Naive thymus-derived CD4-positive, alpha-beta T cell (primary cell): ENCODE measurements at places on chromosomes 1 and 21. TPM values are rescaled to one million over a fixed set of nuclear protein-coding genes. Genes with fewer than 3 reads are reported as not detected.

The OLIG1 gene
- total RNA-seq: not detected in 2 replicates

The ZBTB8OS gene
- total RNA-seq: 39.6 TPM

GRCh38 chr1:22051607-22052114, 848 bp upstream of the CDC42 start:
- no peaks in the 10 kb centered on the region for H3K27me3 ChIP-seq
- DNase-seq: no peak
- H3K4me3 ChIP-seq: peak overlapping the region; percentile 74
- peak overlapping the region; percentile 98 for H3K27ac ChIP-seq
- H3K4me1 ChIP-seq: peaks cover 38% of the 10 kb centered on the region

The ZNF670 gene
- total RNA-seq: 4.0 TPM

The LMOD1 gene
- not detected for total RNA-seq

DNA sequence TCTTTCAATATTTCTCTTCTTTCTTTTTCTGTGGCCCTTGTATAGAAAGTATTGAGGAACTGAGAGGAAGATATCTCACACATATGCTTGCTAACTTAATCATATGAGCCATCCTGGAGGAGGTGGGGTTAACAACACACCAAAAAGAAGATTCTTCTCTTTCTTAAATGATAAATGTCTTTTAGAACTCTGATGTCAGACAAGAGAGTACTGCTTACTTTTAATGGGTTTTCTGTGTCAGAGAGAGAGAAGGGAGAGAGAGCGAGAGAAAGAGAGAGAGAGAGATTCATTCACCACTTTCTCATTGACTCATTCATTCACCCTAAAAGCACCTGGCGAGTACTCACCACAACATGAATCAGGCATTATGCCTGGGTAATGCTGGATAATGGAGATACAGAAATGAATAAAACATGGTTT, 250.3 kb upstream of the SGIP1 start:
- no peak overlapping the region for H3K4me3 ChIP-seq
- peaks cover 49% of the 10 kb centered on the region for H3K4me1 ChIP-seq
- no peak overlapping the region for H3K27ac ChIP-seq
- H3K27me3 ChIP-seq: no peaks in the 10 kb centered on the region
- no peaks in the 10 kb centered on the region for H3K36me3 ChIP-seq
- DNase-seq: no peak

GRCh38 chr1:31159323-31159722, 80.4 kb downstream of the NKAIN1 start:
- no peaks in the 10 kb centered on the region for H3K36me3 ChIP-seq
- H3K27me3 ChIP-seq: no peaks in the 10 kb centered on the region
- peaks cover 5% of the 10 kb centered on the region for H3K4me1 ChIP-seq
- DNase-seq: no peak

DNA sequence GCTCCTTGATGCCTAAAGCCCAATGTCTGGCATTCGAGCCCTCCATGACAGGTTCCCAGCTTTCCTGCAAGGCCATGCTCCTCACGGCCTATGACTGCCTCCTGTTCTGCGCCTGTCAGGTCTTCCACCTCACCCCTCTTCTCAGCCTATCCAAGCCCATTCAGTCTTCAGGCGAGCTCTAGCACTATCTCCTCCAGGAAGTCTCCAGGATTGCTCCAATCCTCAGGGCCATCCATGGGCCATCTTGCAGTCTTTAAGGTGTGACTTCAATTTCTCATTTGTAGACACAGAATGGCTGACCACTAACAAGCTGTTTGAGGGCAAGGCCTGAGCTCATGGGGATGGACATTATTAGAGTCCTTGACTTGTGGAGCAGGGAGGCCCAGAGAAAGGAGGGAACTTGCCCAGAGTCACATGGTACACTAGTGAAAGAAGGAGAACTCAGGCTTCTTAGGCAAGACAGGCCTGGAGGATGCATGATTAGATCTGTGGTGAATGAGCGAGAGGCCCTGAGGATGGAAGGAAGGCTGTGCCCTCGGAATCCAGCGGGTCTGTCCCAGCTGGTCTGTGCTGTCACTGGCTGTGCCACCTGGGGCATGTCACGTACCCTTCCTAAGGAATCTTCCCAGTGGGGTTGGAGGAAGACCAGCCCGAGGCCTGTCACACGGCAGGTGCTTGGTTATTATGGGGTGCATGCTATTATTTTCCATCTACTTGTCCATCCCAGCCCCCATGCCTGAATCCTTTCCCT, 1.2 kb upstream of the ACOT11 start:
- no peaks in the 10 kb centered on the region for H3K27me3 ChIP-seq
- no peak for DNase-seq
- peaks cover under 1% of the 10 kb centered on the region for H3K4me1 ChIP-seq
- H3K27ac ChIP-seq: no peak overlapping the region

- DNase-seq: peak; percentile 38
- no peak overlapping the region for H3K27ac ChIP-seq
- H3K4me3 ChIP-seq: peak overlapping the region; percentile 51
- peaks cover 28% of the 10 kb centered on the region for H3K27me3 ChIP-seq
Observed at GRCh38 chr1:155081472-155082300, 3.0 kb downstream of the EFNA3 start.

GRCh38 chr1:22297999-22298398, 153.7 kb upstream of the ZBTB40 start:
- DNase-seq: no peak
- H3K4me1 ChIP-seq: no peaks in the 10 kb centered on the region
- peaks cover 9% of the 10 kb centered on the region for H3K27me3 ChIP-seq
- no peaks in the 10 kb centered on the region for H3K36me3 ChIP-seq
- H3K4me3 ChIP-seq: no peak overlapping the region

GRCh38 chr1:1759456-1760344, 18.6 kb downstream of the NADK start:
- no peaks in the 10 kb centered on the region for H3K4me1 ChIP-seq
- H3K4me3 ChIP-seq: no peak overlapping the region
- peaks cover 14% of the 10 kb centered on the region for H3K36me3 ChIP-seq
- H3K27me3 ChIP-seq: no peaks in the 10 kb centered on the region

The AGBL4 gene
- not detected for total RNA-seq

DNA sequence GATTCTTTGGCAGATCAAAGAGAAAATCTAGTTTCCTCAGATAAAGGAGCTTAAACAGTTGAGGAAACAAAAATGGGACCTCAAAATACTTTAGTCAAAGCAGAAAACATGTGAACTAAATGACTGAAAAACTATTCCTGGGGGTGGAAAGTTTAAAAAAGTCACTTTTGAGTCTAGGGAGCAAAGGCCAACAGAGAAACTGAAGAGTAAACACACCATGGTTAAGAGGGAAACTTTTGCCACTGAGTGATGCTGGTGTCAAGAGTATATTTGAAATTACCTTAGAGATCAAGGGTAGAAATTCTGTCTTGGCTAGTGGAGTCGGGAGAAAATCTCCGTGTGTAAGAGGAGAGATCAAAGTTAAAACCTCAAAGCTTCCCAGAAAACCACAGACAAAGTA, 501.2 kb upstream of the ADGRL4 start:
- no peak overlapping the region for H3K27ac ChIP-seq
- no peaks in the 10 kb centered on the region for H3K27me3 ChIP-seq
- no peaks in the 10 kb centered on the region for H3K36me3 ChIP-seq
- no peaks in the 10 kb centered on the region for H3K4me1 ChIP-seq
- H3K4me3 ChIP-seq: no peak overlapping the region

- H3K27me3 ChIP-seq: no peaks in the 10 kb centered on the region
- no peak for DNase-seq
- no peak overlapping the region for H3K4me3 ChIP-seq
Observed at GRCh38 chr21:35478161-35479064, 429.3 kb upstream of the RUNX1 start.

DNA sequence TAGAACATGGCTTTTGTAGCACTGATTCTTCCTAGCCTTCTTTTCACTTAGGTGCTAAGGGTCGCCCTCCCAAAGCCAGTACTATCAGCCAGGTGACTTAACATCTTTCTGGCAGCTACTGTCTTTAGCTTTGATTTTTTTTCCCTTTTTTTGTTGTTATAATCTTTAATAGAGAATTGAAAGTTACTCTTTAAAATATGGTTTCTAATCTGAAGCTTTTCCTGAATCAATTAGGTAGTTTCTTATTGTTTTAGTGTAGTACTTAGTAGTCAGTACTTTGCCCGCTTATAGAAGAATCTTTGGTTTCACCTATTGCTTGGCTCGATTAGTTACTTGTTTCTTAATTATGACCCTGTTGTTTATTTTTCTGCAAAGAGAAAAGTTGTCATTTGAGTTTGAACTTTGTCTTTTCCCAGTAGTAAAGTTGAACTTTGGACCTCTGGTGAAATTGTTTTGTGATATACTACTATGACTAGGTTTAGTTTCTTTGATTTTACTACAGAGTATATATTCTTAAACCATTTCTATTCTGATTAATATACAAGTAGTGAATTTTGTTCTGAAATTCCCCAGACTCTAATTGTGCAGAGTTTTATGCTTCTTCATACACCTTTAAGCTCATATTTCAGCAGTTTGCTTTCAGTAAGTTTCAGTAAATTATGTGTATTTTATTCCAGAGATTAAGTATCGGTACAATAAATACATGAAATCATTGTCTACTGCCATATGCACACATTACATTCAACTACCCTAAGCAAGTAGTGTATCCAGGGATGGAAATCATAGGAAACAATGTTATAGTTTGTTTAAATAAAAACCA, 3.9 kb downstream of the MAGI3 start:
- no peaks in the 10 kb centered on the region for H3K4me1 ChIP-seq
- H3K27me3 ChIP-seq: no peaks in the 10 kb centered on the region
- no peak for DNase-seq
- no peaks in the 10 kb centered on the region for H3K36me3 ChIP-seq
- no peak overlapping the region for H3K27ac ChIP-seq
- no peak overlapping the region for H3K4me3 ChIP-seq

- DNase-seq: no peak
- H3K27me3 ChIP-seq: no peaks in the 10 kb centered on the region
- H3K4me3 ChIP-seq: no peak overlapping the region
- no peaks in the 10 kb centered on the region for H3K36me3 ChIP-seq
- no peak overlapping the region for H3K27ac ChIP-seq
Observed at GRCh38 chr21:32544697-32545096, 40.6 kb downstream of the TCP10L start.

- peaks cover 15% of the 10 kb centered on the region for H3K4me1 ChIP-seq
- H3K27me3 ChIP-seq: no peaks in the 10 kb centered on the region
- peak; percentile 29 for DNase-seq
- no peaks in the 10 kb centered on the region for H3K36me3 ChIP-seq
- H3K4me3 ChIP-seq: no peak overlapping the region
Observed at GRCh38 chr1:19710825-19711611, 46.3 kb downstream of the HTR6 start.

The CA6 gene
- 0.54 TPM for total RNA-seq

DNA sequence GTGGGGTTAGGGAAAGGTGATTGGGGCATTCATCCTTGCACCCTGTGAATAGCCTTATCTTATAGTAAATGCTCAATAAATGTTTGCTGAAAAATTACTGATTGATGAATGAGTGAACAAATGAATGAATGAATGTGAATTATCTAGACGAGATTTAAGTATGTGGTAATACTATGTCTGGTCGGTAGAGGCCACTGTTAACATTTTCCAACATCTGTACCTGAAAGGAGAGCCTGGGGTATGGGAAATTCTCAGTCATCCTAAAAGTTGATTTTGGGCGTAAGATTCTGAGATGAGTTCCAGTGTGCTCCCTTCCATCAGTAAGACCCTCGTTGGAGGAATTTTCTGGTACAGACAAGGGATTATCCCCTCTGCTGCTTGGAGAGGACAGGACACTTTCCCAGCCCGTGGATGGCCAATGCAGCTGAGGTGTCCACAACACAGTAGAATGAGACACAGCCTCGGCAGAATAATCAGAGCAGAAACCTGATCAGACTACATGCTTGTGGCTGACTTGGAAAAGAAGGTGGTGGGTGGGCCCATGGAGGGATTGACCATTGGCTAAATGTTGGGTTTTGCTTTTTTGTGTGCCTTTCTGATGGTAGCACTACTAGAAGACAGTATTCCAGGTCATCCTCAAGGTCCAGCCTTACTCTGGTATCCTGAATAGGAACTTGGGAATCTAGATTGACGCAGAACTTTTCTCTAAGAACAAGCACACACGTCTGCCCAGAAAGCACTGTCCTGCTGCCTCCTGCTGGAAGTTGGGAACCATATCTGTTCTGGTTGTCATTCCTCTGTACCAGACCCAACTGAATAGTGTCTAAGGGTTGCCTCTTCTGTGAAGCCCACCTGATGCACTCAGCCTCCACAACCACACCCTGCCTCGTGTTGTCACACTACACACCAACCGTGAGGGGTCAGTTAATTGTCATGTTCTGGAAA, 262.0 kb downstream of the TNR start:
- no peak for DNase-seq
- no peak overlapping the region for H3K27ac ChIP-seq
- H3K4me3 ChIP-seq: no peak overlapping the region
- H3K4me1 ChIP-seq: no peaks in the 10 kb centered on the region
- H3K27me3 ChIP-seq: no peaks in the 10 kb centered on the region

DNA sequence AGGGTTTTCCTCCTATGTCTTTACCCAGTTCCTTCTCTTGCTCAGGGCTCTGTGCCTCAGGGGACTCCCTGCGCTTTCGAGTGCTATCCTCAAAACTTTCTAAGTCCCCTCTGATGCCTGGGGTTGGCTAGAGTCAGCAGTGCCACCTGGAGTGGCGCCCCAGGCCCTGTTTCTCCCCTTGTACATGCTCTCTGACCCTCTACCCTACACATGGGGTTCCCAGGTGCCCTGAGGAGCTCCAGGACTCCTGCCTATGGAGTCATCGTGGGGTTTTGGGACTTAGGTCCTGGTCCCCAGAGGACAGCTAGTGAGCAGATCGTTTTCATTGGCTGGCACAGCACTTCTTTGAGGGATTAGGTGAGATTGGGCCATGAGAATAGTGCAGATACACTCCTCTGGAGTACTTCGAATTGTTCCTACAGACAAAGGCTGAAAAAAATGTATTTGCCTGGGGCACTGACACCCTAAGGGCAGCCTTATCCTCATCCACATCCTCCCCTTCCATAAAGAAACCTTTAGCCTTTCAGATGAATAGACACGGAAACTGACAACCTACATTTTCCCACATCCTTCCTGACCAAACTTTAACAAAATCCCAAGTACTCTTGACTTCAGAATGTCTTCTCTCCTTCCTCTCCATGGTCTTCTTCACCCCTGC, 41.5 kb downstream of the LGR6 start:
- H3K4me1 ChIP-seq: no peaks in the 10 kb centered on the region
- H3K4me3 ChIP-seq: no peak overlapping the region
- no peak for DNase-seq
- no peaks in the 10 kb centered on the region for H3K27me3 ChIP-seq
- no peak overlapping the region for H3K27ac ChIP-seq

- H3K27ac ChIP-seq: no peak overlapping the region
- no peaks in the 10 kb centered on the region for H3K27me3 ChIP-seq
- H3K4me1 ChIP-seq: peaks cover 22% of the 10 kb centered on the region
Observed at GRCh38 chr21:45588086-45588825, 46.0 kb upstream of the SLC19A1 start.

The NPPA gene
- total RNA-seq: not detected
